Vagina (tissue), 2 donors: ENCODE measurements at places on chromosomes 13 and 19. TPM values are rescaled to one million over a fixed set of nuclear protein-coding genes. Genes with fewer than 3 reads are reported as not detected.

GRCh38 chr13:50152224-50152623, 137.0 kb downstream of the KCNRG start:
- DNase-seq = no peak
- H3K4me1 ChIP-seq = no peaks in the 10 kb centered on the region
- H3K4me3 ChIP-seq = no peak overlapping the region
- no peaks in the 10 kb centered on the region for H3K27me3 ChIP-seq

The CATSPERD gene
- total RNA-seq = not detected

The ACER1 gene
- total RNA-seq = not detected

DNA sequence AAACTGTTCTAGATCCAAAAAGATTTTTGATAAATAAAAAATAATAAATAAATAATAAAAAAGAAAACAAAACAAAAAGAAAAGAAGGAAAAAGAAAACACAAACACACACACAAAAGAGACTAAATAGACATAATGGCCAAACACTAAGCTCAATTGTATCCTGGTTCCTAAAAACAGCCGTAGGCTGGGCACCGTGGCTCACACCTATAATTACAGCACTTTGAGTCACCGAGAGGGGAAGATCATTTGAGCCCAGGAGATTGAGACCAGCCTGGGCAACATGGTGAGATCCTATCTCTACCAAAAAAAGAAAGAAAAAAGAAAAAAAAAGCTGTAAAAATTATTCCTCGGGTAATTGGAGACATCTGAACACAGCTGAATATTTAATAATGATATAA, 8.9 kb downstream of the ETHE1 start:
- no peak overlapping the region for H3K27ac ChIP-seq
- H3K36me3 ChIP-seq = peaks cover 5% of the 10 kb centered on the region
- no peaks in the 10 kb centered on the region for H3K27me3 ChIP-seq
- DNase-seq = no peak
- H3K4me3 ChIP-seq = no peak overlapping the region

- H3K4me3 ChIP-seq = no peak overlapping the region
- no peak overlapping the region for H3K27ac ChIP-seq
- DNase-seq = no peak
Observed at GRCh38 chr19:5949792-5950305, 28.1 kb downstream of the RANBP3 start.

- no peaks in the 10 kb centered on the region for H3K36me3 ChIP-seq
- no peak for DNase-seq
- peaks cover 12% of the 10 kb centered on the region for H3K27me3 ChIP-seq
- peaks cover 26% of the 10 kb centered on the region for H3K4me1 ChIP-seq
- no peak overlapping the region for H3K4me3 ChIP-seq
Observed at GRCh38 chr19:47022541-47023447, 3.2 kb downstream of the NPAS1 start.

- H3K36me3 ChIP-seq = no peaks in the 10 kb centered on the region
- no peak for DNase-seq
- peak overlapping the region; percentile 72 for H3K27ac ChIP-seq
- H3K4me3 ChIP-seq = no peak overlapping the region
- no peaks in the 10 kb centered on the region for H3K27me3 ChIP-seq
- H3K4me1 ChIP-seq = peaks cover 77% of the 10 kb centered on the region
Observed at GRCh38 chr13:97242755-97243497, 20.8 kb downstream of the MBNL2 start.

The THAP8 gene
- total RNA-seq = 12.0 TPM

GRCh38 chr13:112671359-112671758, 18.5 kb upstream of the ATP11A start:
- DNase-seq = peak; percentile 60
- no peak overlapping the region for H3K4me3 ChIP-seq
- no peaks in the 10 kb centered on the region for H3K27me3 ChIP-seq
- no peaks in the 10 kb centered on the region for H3K4me1 ChIP-seq
- no peaks in the 10 kb centered on the region for H3K36me3 ChIP-seq

DNA sequence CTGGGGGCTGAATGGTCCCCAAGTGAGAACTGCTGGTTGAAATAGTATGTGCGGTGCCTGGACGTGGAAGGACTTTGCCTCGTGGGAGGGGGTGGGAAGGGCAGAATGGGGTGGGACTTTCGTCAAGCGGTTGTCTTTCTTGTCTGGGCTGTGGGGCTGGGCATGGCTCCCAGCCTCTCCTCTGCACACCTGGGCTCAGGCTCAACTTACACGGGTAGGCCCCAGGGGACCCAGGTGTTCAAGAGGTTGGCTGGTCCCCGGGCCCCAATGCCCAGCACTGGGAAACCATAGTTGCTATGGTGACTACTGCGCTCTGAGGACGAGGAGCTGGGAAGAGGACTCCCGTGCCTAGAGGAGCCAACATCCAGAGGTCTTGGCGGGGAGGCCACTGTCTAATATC, 7.3 kb downstream of the NWD1 start:
- H3K4me1 ChIP-seq = peaks cover 10% of the 10 kb centered on the region
- H3K27me3 ChIP-seq = no peaks in the 10 kb centered on the region
- no peak overlapping the region for H3K27ac ChIP-seq

GRCh38 chr13:43805681-43806128, 18.9 kb upstream of the ENOX1 start:
- no peak for DNase-seq
- H3K4me3 ChIP-seq = no peak overlapping the region
- H3K27ac ChIP-seq = no peak overlapping the region
- H3K27me3 ChIP-seq = no peaks in the 10 kb centered on the region

- H3K4me3 ChIP-seq = no peak overlapping the region
- H3K36me3 ChIP-seq = no peaks in the 10 kb centered on the region
- no peak for DNase-seq
- no peaks in the 10 kb centered on the region for H3K27me3 ChIP-seq
- H3K27ac ChIP-seq = no peak overlapping the region
Observed at GRCh38 chr13:31675440-31675953, 63.8 kb upstream of the RXFP2 start.

The EFNA2 gene
- not detected for total RNA-seq

GRCh38 chr19:38964738-38965137, 10.8 kb downstream of the FBXO17 start:
- no peak overlapping the region for H3K4me3 ChIP-seq
- no peaks in the 10 kb centered on the region for H3K36me3 ChIP-seq
- no peaks in the 10 kb centered on the region for H3K4me1 ChIP-seq
- no peak overlapping the region for H3K27ac ChIP-seq

- no peak for DNase-seq
- H3K27me3 ChIP-seq = no peaks in the 10 kb centered on the region
- peaks cover 7% of the 10 kb centered on the region for H3K4me1 ChIP-seq
- no peak overlapping the region for H3K27ac ChIP-seq
- H3K4me3 ChIP-seq = no peak overlapping the region
- H3K36me3 ChIP-seq = no peaks in the 10 kb centered on the region
Observed at GRCh38 chr13:44386913-44387556, 13.4 kb downstream of the SERP2 start.

DNA sequence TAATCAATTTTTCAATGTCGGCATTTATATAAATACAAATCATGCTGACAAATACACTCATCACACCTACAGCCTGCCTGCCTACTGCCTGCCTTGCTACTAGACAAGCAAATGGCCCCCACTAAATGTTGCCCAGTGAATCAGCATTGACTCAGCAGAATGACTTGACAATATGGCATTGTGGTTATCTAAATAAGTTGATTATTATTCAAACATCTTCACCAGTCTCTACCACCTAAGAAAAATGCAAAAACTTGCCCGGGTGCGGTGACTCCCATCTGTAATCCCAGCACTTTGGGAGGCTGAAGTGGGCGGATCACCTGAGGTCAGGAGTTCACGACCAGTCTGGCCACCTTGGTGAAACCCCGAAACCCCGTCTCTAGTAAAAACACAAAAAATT, 296.1 kb downstream of the PCDH9 start:
- H3K4me3 ChIP-seq = no peak overlapping the region
- no peaks in the 10 kb centered on the region for H3K36me3 ChIP-seq
- no peak overlapping the region for H3K27ac ChIP-seq
- H3K4me1 ChIP-seq = no peaks in the 10 kb centered on the region
- DNase-seq = no peak
- H3K27me3 ChIP-seq = no peaks in the 10 kb centered on the region

The CYP4F12 gene
- total RNA-seq = 76.1 TPM

GRCh38 chr13:96032717-96033116, 20.5 kb downstream of the UGGT2 start:
- no peaks in the 10 kb centered on the region for H3K36me3 ChIP-seq
- H3K4me3 ChIP-seq = no peak overlapping the region
- H3K27ac ChIP-seq = no peak overlapping the region
- no peaks in the 10 kb centered on the region for H3K27me3 ChIP-seq

- H3K36me3 ChIP-seq = no peaks in the 10 kb centered on the region
- DNase-seq = no peak
- peaks cover 15% of the 10 kb centered on the region for H3K4me1 ChIP-seq
- no peak overlapping the region for H3K4me3 ChIP-seq
Observed at GRCh38 chr13:39884166-39884565, 228.7 kb downstream of the COG6 start.

- peaks cover 54% of the 10 kb centered on the region for H3K36me3 ChIP-seq
- DNase-seq = peak; percentile 20
- no peak overlapping the region for H3K4me3 ChIP-seq
- no peak overlapping the region for H3K27ac ChIP-seq
Observed at GRCh38 chr19:57719901-57720519, 7.4 kb downstream of the ZNF671 start.

The SDHAF1 gene
- total RNA-seq = 46.9 TPM

DNA sequence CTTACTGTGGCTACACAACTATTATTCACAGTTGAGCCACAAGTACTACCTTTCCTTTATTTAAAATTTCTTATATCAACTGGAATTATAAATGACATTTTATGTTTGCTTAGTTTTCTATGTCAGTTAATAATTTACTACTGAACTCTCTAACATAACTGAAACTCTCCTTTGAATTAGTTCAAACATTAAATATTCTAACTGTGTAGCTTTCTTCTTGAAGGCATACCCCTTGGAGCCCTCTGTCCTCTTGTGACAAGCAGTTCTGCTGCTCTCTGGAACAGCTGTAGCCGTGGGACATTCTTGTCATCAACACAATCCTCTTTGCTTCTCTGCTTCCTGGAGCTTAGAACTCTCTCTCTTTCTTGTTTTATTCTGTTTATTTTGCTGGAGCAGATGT, 244.8 kb downstream of the NHLRC3 start:
- H3K4me1 ChIP-seq = no peaks in the 10 kb centered on the region

DNA sequence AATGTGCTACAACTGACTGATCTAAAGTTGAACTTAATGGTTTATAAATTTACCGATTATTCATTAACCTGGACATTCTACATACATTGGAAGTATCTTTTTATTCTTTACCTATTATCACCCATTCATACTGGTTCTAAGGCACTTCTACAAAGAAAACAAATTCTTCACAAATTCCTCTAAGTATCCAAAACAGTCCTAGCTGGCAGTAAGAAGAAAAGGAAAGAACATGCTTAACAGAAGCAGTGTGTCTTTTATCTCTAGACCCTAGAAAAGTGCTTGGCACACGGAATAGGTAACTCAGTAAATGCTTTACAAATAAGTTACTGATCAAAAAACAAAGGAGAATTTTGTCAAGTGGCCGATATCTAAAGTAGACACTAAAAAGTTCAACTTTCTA, 32.8 kb downstream of the TSC22D1 start:
- no peaks in the 10 kb centered on the region for H3K36me3 ChIP-seq
- no peaks in the 10 kb centered on the region for H3K27me3 ChIP-seq
- no peak for DNase-seq
- no peak overlapping the region for H3K4me3 ChIP-seq

DNA sequence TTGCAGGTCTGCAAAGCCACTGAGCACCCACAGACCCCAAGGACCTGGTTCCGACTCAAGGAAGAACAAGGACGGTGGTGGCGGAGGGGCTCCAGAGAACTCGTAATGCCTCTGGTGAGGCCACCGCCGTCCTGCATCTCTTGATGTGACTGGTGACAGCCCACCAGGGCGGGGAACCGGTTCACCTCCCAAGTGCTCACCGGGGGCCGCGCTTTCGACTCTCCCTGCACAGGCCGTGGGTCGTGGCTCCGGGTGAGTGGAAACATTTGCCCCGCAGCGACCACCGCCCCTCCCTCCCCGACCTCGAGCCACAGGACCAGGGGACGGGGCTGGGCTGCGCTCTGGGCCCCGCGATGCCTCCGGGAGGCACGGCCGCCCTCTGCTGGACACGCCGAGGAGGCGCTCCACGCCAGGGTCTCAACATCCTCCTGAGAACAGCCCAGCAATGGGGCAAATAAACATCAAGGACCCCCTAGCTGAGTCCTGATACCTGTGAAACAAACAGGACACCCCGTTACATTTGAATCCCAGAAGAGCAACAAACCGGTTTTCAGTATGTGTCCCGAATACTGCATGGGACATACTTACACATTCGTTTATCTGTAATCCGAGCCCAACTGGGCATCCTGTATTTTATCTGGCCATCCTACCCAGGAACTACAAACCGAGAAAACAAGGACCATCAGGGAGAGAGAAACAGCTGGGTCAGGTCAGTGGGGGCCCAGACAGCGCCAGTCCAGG, 3.9 kb upstream of the PLPP2 start:
- H3K36me3 ChIP-seq = no peaks in the 10 kb centered on the region
- no peaks in the 10 kb centered on the region for H3K27me3 ChIP-seq
- H3K27ac ChIP-seq = no peak overlapping the region
- no peak overlapping the region for H3K4me3 ChIP-seq
- H3K4me1 ChIP-seq = peaks cover 40% of the 10 kb centered on the region
- no peak for DNase-seq

The OR7C2 gene
- not detected for total RNA-seq

The IGFL1 gene
- 7.9 TPM for total RNA-seq

The KL gene
- total RNA-seq = 1.7 TPM

The COL4A1 gene
- 178 TPM for total RNA-seq

The IL27RA gene
- total RNA-seq = 1.5 TPM

The LILRB3 gene
- 20.4 TPM for total RNA-seq

The KASH5 gene
- total RNA-seq = not detected

The C19orf85 gene
- not detected for total RNA-seq

The ELSPBP1 gene
- not detected for total RNA-seq

The LYPD3 gene
- 247 TPM for total RNA-seq
